ENCODE measurements at places on chromosomes 2 and 18.

GRCh38 chr18:13455960-13456481, 237.5 kb downstream of the LDLRAD4 start:
- DNase-seq: no peak

GRCh38 chr18:69399253-69399652, 1.4 kb upstream of the DOK6 start:
- DNase-seq: no peak

DNA sequence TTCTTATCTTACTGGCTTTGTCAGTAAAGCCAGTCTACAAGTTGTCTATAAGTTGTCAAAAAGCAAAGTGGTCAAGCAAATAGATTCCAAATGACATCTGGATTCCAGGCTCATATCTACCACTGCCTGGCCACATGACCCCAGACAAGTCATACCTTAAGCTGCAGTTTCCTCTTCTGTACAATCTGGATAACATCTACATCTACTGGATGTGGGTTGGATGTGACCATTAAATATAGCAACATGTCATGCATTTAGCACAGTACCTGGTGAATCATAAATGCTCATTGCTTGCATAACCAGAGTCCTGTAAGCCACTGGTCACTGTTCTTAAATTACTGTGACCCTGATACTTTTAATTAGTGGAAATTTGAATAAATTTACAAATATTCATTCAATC, 16.8 kb downstream of the COBLL1 start:
- peak; percentile 33 for DNase-seq

GRCh38 chr18:55116863-55117262, 157.6 kb upstream of the CCDC68 start:
- no peak for DNase-seq

DNA sequence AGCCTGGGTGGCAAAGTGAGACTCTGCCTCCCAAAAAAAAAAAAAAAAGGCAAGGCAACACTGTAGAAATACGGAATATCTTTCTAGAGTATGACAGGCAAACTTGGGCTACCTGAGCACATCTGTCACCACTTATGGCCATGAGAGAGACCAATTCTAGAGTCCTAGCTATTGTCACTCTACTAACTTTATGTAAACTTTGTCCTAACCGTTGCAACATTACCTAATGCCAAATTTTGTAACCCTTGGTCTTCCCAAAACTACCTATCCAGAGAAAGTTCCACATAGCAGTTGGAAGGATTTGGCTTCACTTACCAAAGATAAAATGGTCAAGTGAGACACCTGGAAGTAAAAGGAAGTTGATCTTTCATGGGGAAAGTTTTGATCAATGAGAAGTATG, 26.6 kb upstream of the SCN7A start:
- no peak for DNase-seq

- DNase-seq: no peak
These were observed 67.4 kb downstream of the ADNP2 start for GRCh38 chr18:80176334-80177073.

DNA sequence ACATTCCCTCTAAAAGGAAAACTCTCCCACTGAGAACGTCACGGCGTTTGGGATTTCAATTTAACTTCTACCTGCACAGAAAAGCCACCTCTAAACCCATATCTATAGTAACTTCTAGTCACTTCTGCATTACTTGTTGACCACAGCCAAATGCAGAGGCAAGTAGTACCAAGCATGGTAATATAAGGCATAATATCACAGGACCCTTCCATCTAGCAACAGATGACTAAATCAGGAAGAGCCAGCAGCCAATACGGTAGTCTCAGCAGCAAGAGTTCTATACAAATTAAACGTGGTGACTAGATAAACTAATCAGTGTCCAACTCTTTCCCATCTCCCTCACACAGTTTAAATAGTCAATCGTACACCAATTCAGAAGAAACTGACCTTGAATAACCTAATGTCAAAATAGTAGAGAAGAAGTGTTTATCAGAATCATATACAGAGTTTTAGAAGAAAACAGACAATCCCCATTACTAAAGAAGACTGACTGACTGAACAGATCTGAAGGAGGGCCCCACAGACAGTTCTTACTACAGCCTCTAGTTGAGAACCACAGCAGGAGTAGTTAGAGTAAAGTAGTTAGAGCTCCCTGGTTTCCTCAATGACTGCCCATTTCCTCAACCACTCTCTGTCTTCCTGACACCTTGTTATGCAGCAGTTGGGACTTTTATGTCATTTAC, 30.0 kb downstream of the MEMO1 start:
- peak; percentile 34 for DNase-seq

DNA sequence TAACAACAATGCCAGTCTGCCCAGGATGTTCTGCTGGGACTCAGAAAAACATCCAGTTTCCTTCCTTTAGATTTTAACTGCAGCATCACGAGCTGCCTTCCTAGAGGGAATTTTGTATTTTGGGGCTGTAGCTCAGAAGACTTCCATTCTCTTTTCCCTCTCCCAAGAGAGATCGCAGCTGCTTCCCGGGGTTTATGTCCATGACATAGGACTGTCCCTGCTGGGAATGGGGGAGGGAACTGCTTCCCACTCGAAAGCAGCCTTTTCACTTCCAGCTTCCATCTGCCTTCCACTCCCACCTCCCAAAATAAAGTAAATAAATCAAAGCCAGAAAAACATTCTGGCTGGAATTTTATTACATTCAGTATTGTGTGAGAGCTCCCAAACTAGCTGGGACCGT, 52.4 kb downstream of the LIMS1 start:
- no peak for DNase-seq

GRCh38 chr2:58660046-58660445, 418.9 kb upstream of the FANCL start:
- no peak for DNase-seq
